ENCODE measurements at places on chromosomes 11 and 22.

- DNase-seq, result no peak
Observed at GRCh38 chr11:2951231-2952110, 22.3 kb upstream of the PHLDA2 start.

GRCh38 chr11:60871378-60872061 lies 4.2 kb downstream of the ZP1 start:
- DNase-seq, result no peak

GRCh38 chr11:105244160-105244825 lies 104.7 kb upstream of the CARD18 start:
- DNase-seq, result no peak

DNA sequence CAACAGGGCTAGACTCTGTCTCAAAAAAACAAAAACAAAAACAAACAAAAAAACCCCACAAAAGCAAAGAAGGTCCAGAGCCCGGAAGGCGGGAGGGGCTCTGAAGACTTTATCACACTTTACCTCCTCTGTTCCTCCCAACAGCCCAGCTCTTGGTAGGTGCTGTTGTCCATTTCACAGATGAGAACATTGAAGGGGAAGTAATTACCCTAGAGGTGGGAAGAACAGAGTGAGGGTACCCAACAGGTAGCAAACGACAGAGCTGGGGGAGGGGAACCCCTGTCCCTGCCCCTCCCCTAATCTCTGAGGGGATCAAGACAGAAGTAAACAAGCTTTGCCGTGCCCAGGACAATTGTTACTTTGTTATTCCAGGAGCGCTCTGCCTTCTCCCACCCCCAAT lies 1.0 kb upstream of the BIK start:
- DNase-seq, result no peak

DNA sequence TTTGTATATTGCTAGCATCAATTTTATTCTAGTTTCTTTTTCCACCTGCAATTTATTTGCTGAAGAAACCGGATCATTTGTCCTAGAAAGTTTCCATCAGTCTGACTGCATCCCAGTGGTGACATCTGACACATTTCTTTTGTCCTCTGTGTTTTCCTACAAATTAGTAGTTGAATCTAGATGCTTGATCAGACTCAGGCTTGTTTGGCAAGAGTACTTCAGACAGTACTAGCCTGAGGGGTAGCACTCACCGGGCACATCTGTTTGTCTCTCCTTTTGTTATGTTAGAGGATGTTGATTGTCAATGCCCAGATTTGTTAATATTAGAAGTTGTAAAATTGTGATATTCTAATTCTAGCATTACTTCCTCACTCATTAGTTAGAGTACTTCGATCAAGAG lies 204.8 kb downstream of the SWAP70 start:
- no peak for DNase-seq

DNA sequence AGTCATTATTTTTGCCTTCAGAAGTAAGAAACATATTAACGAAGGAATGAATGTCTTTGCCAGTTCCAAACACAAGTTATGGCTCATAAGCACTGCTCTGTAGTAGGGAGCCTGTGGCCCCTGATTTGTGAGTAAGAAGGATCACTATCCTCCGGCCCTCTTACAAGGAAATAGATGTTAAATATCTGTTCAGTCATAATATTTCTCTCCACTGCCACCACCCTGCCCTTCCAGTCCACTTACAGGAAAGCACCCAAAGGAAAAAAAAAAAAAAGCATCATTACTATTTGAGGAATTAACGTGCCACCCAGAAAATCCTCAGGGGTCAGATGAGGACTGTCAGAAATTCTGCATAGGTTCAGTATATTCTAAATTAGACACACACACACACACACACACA lies 123.4 kb downstream of the ETS1 start:
- DNase-seq, result no peak

- DNase-seq, result no peak
Observed at GRCh38 chr11:1771700-1772099, 8.0 kb upstream of the CTSD start.

- no peak for DNase-seq
Observed at GRCh38 chr11:68206211-68206610, 6.9 kb downstream of the KMT5B start.

DNA sequence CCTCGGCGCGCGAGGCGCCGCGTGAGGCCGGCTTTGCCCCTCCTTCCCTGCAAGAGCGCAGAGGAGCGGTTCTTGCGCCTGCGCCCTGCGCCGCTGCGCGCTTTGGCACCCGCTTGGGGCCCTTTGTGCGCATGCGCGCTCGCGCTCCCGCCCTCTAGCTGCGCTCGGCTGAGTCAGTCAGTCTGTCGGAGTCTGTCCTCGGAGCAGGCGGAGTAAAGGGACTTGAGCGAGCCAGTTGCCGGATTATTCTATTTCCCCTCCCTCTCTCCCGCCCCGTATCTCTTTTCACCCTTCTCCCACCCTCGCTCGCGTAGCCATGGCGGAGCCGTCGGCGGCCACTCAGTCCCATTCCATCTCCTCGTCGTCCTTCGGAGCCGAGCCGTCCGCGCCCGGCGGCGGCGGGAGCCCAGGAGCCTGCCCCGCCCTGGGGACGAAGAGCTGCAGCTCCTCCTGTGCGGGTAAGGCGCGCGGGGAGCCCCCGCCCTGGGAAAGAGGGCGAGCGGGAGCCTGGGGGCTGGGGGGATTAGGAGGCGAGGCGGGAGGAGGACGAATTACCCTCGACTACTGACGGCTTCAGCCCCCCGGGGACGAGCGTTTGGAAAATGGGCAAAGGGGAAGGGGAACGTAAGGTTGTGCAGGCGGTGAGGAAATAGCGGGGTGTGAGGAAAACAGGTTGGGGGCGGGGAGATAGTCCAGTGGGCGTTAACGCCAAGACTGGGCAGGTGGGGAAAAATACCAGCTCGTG lies at the start of gene RTN3:
RTN3 (plus strand) TSS at position 180 of the 745 bp plus-strand sequence; CDS start at position 317, 137 bp downstream.
- DNase-seq, result peak; percentile 97

DNA sequence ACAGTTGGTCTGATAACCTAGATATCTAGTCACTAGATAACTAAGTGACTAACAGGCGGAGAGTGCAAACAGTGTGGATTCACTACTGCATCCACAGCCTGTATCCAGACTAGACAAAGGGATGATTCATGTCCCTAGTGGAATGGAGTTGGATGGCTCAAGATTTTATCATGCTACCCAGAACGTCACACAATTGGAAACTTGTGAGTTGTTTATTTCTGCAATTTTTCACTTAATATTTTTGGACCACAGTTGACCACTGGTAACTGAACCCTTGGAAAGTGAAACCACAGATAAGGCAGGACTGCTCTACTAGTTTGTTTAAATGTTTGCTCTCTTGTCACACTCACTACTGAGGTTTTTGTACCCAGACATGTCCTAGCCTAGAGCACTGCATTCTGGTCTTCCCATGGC lies 76.0 kb downstream of the UBASH3B start:
- no peak for DNase-seq

GRCh38 chr11:25350899-25351803 lies 854.3 kb downstream of the LUZP2 start:
- DNase-seq, result no peak

DNA sequence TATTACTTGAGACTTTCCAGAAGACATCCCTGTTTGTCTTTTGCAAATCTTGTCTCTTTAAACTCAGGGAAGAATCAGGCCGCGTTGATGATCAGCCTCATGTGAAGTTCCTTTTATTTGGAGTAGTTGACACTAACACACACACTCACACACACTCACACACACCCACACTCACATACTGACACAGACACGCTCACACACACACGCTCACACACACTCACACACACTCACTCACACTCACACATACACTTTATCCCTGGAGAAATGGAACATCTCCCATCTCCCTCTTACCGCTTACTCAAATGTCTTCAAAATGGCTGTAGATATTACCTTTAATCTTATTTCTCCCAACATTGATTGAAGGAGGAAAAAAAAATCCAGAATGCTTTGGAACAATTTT lies 129.0 kb downstream of the PKNOX2 start:
- DNase-seq, result no peak

DNA sequence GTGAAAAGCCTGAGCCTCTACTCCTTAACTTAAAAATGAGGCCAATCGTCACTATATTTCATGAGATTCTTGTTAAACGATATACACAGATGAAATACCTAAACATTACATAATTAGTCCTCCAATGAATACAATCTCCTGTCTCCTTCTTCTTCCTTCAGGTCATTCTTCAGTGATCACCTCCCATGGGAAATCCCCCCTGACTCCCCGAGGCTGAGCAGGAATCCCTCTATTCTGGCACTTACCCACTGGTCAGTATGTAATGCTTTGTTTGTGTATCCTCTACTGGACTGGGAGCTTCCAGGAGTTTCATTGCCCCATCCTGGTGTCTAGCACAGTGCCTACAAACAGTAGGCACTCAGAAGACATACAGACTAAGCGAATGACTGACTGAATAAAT lies 52.3 kb downstream of the RAB38 start:
- DNase-seq, result no peak
